ENCODE measurements at places on chromosomes 2 and 18. TPM values are rescaled to one million over a fixed set of nuclear protein-coding genes. Genes with fewer than 3 reads are reported as not detected.

The SETBP1 gene
- 28.8 TPM for total RNA-seq

DNA sequence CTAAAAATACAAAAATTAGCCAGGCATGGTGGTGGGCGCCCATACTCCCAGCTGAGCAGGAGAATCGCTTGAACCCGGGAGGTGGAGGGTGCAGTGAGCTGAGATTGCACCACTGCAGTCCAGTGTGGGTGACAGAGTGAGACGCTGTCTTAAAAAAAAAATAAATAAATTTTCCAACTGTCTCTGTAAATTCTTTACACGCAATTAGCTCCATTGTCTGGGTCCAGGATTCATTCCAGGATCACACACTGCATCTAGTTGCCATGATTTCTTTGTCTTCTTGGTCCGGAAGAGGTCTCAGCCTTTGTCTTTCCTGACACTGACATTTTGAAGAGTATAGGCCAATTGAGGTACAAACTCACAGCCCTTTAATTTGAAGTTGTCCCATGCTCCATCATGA is 167.6 kb upstream of the NYAP2 start:
- H3K36me3 ChIP-seq, result no peaks in the 10 kb centered on the region
- no peak overlapping the region for H3K27ac ChIP-seq
- DNase-seq, result no peak

The PRSS56 gene
- not detected for total RNA-seq

DNA sequence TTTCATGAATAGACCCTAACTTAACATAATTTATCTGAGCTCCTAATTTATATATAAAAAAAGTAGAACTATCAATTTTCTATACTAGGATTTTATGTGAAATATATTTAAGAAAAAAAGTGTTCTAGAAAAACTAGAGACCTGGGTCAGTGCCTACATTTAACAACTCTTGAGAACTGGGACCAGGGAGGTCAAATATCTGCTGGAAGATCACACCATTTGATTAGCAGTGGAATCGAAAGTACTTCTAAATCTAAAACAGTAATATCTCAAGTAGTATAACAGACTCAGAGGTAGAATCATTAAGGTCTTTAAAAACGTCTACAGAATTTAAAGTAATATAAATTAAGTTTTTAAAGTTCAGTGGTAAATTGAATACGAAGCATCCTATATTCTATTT is 34.6 kb downstream of the PPP3R1 start:
- H3K4me1 ChIP-seq, result peaks cover 47% of the 10 kb centered on the region
- no peak overlapping the region for H3K27ac ChIP-seq
- peaks cover 3% of the 10 kb centered on the region for H3K36me3 ChIP-seq
- H3K4me3 ChIP-seq, result no peak overlapping the region
- no peak for DNase-seq
- no peaks in the 10 kb centered on the region for H3K27me3 ChIP-seq

The CXCR4 gene
- total RNA-seq, result not detected

GRCh38 chr2:15348636-15349035 is 212.5 kb downstream of the NBAS start:
- H3K4me1 ChIP-seq, result no peaks in the 10 kb centered on the region
- no peak for DNase-seq
- H3K27me3 ChIP-seq, result no peaks in the 10 kb centered on the region
- H3K27ac ChIP-seq, result no peak overlapping the region

- no peak for DNase-seq
- H3K27ac ChIP-seq, result no peak overlapping the region
- H3K27me3 ChIP-seq, result no peaks in the 10 kb centered on the region
- peaks cover 2% of the 10 kb centered on the region for H3K36me3 ChIP-seq
These were observed 43.8 kb upstream of the CYP26B1 start for GRCh38 chr2:72191441-72191840.

The CLIP4 gene
- total RNA-seq, result 27.7 TPM

- no peaks in the 10 kb centered on the region for H3K36me3 ChIP-seq
- DNase-seq, result no peak
- H3K4me3 ChIP-seq, result no peak overlapping the region
- no peak overlapping the region for H3K27ac ChIP-seq
- no peaks in the 10 kb centered on the region for H3K27me3 ChIP-seq
These were observed 32.6 kb downstream of the MAP2 start for GRCh38 chr2:209456489-209456888.

DNA sequence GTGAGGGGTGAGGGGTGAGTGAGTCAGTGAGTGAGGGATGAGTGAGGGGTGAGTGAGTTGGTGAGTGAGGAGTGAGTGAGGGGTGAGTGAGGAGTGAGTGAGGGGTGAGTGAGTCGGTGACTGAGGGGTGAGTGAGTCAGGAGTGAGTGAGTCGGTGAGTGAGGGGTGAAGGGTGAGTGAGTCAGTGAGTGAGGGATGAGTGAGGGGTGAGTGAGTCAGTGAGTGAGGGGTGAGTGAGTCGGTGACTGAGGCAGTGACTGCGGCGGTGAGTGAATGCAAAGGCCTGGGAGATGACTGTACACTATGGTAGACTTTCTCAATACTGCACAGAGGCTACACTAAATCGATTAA is 16.6 kb downstream of the THAP4 start:
- H3K4me3 ChIP-seq, result no peak overlapping the region
- peaks cover 14% of the 10 kb centered on the region for H3K36me3 ChIP-seq
- DNase-seq, result no peak

DNA sequence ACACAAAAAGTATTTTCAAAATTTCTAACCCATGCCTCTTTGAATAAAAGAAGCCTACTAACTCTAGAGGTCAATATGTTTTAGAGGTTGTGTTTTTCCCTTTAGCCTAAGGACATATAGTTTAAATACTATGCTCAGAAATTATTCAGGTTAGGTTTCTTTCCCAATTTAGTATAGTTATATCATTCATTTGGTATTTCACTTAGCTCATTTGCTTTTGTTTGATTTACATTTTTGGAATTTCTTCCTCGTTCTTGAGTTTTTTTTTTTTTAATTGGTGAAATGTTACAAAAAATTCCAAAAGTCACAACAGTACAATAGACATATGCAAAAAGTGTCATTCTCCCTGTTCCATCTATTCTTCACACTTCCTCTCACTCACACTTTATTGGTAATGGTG is 371.3 kb upstream of the TNP1 start:
- H3K27me3 ChIP-seq, result no peaks in the 10 kb centered on the region
- DNase-seq, result no peak
- H3K4me1 ChIP-seq, result peaks cover 17% of the 10 kb centered on the region
- H3K36me3 ChIP-seq, result peaks cover under 1% of the 10 kb centered on the region
- H3K4me3 ChIP-seq, result no peak overlapping the region
- peak overlapping the region; percentile 45 for H3K27ac ChIP-seq

DNA sequence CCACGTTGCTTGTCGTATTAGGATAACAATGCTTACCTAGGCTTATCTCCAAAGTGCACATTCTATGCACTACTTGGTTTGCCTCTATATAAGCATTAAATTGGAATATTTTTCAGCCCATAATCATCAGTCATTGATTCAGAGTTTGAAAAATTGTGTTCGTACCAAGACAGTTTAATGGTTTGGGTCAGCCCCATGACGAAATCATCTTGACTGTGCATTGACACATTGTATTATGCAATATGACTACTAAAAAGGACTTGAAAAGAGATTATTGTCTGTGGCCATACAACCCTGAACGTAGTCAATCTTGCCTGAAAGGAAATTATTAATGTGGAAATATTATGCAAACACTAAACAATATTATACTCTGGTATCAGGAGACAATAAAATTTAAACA is 141.3 kb downstream of the EML6 start:
- H3K36me3 ChIP-seq, result no peaks in the 10 kb centered on the region
- DNase-seq, result no peak
- H3K4me1 ChIP-seq, result peaks cover 8% of the 10 kb centered on the region

GRCh38 chr2:9793156-9793917 is 49.9 kb upstream of the TAF1B start:
- no peaks in the 10 kb centered on the region for H3K4me1 ChIP-seq
- no peak overlapping the region for H3K27ac ChIP-seq
- no peak for DNase-seq
- no peak overlapping the region for H3K4me3 ChIP-seq

- no peak overlapping the region for H3K4me3 ChIP-seq
- H3K4me1 ChIP-seq, result peaks cover 2% of the 10 kb centered on the region
- H3K36me3 ChIP-seq, result peaks cover 2% of the 10 kb centered on the region
- no peaks in the 10 kb centered on the region for H3K27me3 ChIP-seq
- no peak overlapping the region for H3K27ac ChIP-seq
These were observed 27.2 kb upstream of the DOCK10 start for GRCh38 chr2:225069477-225069876.

DNA sequence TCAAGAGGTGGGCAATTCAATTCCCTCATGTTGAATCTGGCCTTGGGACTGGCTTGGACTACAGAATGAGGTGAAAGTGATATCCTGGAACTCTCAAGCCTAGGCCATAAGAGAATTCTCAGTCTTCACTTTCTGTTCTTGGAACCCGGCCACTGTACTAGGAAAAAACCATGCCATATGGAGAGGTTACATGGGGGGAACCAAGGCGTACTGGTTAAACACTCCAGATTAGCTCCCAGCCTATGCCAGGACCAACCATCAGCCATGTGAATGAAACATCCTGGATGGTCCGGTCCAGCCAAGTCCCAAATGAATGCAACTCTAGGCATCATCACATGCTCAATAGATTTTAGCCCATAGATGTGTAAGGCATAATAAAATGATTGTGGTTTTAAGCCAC is 56.4 kb downstream of the ZNF385B start:
- H3K4me3 ChIP-seq, result no peak overlapping the region
- H3K27ac ChIP-seq, result no peak overlapping the region
- H3K27me3 ChIP-seq, result peaks cover 40% of the 10 kb centered on the region
- DNase-seq, result no peak
- no peaks in the 10 kb centered on the region for H3K36me3 ChIP-seq

The IL1RN gene
- total RNA-seq, result not detected

GRCh38 chr2:120747706-120748105 is 12.0 kb downstream of the GLI2 start:
- DNase-seq, result no peak
- no peaks in the 10 kb centered on the region for H3K36me3 ChIP-seq
- no peak overlapping the region for H3K27ac ChIP-seq
- peaks cover 61% of the 10 kb centered on the region for H3K4me1 ChIP-seq
- no peak overlapping the region for H3K4me3 ChIP-seq

DNA sequence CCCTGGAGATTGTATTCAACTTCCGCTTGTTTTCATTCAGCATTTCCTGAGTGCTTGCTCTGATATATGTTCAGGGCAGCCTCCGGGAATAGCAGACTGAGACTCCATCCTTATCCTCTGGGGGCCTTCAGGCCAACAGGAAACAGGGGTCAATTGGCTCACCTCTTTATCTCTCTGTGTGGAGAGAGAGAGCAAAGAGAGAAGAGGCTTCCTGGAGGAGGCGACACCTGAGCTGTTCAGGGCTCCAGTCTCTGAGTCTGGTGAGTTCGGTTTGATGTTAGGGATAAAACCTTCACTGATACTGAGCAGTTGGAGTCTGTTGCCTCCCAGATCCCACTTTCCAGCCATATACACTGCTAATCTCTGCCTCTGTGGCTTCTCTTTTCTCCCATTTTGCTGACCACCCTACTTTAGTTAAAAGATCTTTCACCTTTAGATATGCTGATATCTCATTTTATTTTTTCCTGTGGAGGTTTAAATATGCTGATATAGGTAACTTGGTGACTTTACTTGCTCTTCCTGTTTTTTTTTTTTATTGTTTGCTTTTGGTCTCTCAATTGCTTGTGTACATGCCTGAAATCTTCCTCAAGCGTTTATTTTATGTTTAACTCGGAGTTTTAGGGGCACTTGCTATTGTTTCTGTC is 56.9 kb downstream of the KCNS3 start:
- no peak overlapping the region for H3K4me3 ChIP-seq
- DNase-seq, result no peak
- H3K4me1 ChIP-seq, result no peaks in the 10 kb centered on the region
- H3K27me3 ChIP-seq, result no peaks in the 10 kb centered on the region
- H3K36me3 ChIP-seq, result no peaks in the 10 kb centered on the region

GRCh38 chr2:241811201-241811951 is 2.4 kb downstream of the NEU4 start:
- no peaks in the 10 kb centered on the region for H3K36me3 ChIP-seq
- H3K27ac ChIP-seq, result no peak overlapping the region
- H3K27me3 ChIP-seq, result peaks cover 3% of the 10 kb centered on the region
- DNase-seq, result peak; percentile 90
- H3K4me1 ChIP-seq, result peaks cover 5% of the 10 kb centered on the region

The CD226 gene
- total RNA-seq, result 0.82 TPM

GRCh38 chr2:164808776-164809175 is 32.8 kb downstream of the COBLL1 start:
- DNase-seq, result no peak
- no peaks in the 10 kb centered on the region for H3K36me3 ChIP-seq
- peaks cover 40% of the 10 kb centered on the region for H3K4me1 ChIP-seq
- no peak overlapping the region for H3K27ac ChIP-seq

- no peaks in the 10 kb centered on the region for H3K4me1 ChIP-seq
- H3K36me3 ChIP-seq, result peaks cover 12% of the 10 kb centered on the region
- H3K27ac ChIP-seq, result no peak overlapping the region
- no peak overlapping the region for H3K4me3 ChIP-seq
- H3K27me3 ChIP-seq, result no peaks in the 10 kb centered on the region
These were observed 18.6 kb downstream of the HIBCH start for GRCh38 chr2:190301032-190301431.

DNA sequence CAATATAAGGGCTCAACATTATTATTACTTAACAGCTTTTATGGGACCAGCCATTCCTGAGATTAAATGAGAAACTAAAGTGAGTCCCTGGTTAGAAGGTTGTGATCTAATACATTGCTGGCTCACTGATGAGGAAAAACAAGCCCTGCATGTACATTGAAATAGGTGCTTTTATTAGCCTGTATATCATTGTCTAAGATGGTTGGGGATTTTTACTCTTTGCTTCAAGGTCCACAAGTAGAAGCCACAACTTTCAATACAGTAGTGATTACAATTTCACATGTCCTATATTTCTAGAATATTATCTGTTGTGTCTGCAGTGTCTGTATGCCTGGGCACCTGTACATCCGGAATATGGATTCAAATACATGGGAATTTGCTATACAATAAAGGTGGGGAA is 104.1 kb upstream of the FZD5 start:
- DNase-seq, result no peak
- no peaks in the 10 kb centered on the region for H3K27me3 ChIP-seq
- H3K4me1 ChIP-seq, result peaks cover 20% of the 10 kb centered on the region
- H3K4me3 ChIP-seq, result no peak overlapping the region
- H3K36me3 ChIP-seq, result peaks cover 1% of the 10 kb centered on the region
- H3K27ac ChIP-seq, result no peak overlapping the region

DNA sequence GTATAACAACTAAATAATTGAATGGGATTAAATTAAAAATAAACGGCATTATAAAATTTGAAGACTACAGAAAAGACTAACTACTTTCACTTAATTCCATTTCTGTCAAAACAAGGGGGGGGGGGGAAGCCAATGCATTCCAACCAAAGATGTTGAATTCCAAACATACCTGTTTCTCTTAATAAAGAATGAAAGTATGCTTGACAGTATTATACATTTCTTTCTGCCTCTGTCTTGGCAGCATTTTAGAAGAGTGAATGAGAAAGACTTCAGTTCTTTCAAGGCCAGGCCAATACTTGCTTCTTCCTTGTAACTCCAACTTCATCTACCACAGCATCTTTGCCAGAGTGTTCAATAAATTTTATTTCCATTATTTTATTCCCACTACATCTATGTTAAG is 65.9 kb downstream of the PDE11A start:
- no peak overlapping the region for H3K27ac ChIP-seq
- peaks cover 7% of the 10 kb centered on the region for H3K27me3 ChIP-seq
- no peak for DNase-seq
- H3K36me3 ChIP-seq, result no peaks in the 10 kb centered on the region
- no peak overlapping the region for H3K4me3 ChIP-seq
